Mammary epithelial cell (primary cell): ENCODE measurements at places on chromosomes 5 and 9.

GRCh38 chr5:3310541-3311261 is 284.9 kb upstream of the IRX1 start:
- DNase-seq: peak; percentile 99

GRCh38 chr9:19895006-19895405 is 106.2 kb upstream of the SLC24A2 start:
- DNase-seq: no peak

- DNase-seq: no peak
Measured at GRCh38 chr5:99059685-99060084, 130.9 kb upstream of the CHD1 start.

- no peak for DNase-seq
Measured at GRCh38 chr9:92614763-92615461, 55.0 kb downstream of the IPPK start.

DNA sequence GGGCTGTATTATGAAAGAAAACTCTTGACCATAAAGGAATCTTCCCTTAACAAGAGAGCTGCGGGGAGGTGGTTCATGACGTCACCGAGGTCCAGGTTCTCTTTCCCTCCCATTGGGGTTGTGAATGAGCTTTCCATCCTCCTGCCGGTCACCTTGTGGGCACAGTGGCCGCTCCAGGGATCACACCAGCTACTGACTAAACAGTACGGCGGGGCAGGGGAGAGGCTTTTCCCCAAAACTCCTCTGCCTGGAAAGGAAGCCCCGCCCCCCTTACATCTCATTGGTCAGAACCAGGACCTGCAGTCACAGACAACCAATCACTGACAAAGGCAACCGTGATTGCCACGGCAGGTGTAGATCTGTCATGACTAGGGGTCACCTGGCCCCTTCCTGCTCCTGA is 35.6 kb downstream of the ROR2 start:
- DNase-seq: no peak

- no peak for DNase-seq
Measured at GRCh38 chr9:96304230-96304629, 2.3 kb upstream of the HSD17B3 start.

DNA sequence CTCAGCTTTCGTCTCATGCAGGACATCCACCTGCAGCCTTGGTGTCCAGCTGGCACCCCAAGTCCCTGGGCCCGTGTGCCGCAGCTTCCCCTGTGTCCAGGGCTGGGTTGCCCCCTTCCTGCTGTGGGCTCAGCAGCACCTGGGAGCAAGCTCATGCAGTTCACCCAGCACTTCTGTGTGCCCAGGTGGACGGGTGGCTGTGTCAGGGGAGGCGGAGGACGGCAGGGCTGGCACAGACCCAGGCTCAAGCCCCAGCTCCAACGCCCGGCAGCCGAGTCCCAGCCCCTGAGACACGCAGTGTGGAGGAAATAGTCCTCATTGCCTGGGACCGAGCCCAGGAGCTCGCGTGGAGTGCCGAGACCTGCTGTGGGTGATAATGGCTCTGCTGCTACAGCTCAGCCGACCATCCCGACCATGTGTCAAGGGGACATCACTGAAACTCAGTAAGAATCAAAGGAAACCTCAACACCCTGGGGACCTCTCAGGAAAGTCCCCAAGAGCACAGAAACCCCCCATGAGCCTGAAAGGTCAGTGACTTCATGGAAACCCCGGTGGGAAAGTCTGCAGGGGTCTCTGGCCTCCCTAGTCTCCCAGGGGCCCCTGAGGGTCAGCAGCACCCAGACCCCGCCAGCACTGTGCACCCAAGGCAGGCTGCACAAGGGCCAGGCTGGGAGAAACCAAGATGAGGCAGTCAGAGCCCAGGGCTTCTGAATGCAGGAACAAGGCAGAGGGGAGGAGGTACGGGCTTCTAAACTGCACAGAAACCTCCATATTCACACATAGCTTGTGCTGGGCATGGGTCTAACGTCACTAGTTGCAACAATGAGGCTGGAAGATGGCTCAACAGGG is 38.8 kb downstream of the LPCAT1 start:
- DNase-seq: no peak

- no peak for DNase-seq
Measured at GRCh38 chr9:25891527-25891926, 213.3 kb upstream of the TUSC1 start.

DNA sequence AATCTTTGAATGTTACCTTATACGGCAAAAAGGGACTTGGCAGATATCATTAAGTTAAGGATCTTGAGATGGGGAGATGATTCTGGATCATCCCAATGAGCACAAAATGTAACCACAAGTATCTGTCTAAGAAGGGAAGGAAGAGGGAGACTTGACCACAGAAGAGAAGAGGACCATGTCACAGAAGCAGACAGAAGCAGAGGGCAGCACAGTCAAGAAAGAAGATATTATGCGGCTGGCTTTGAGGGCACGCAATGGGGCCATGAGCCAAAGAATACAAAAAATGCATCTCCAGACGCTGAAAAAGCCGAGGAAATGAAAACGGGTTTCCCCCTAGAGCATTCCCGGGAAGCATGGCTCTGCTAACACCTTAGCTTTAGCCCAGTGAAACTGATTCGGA is 225.3 kb downstream of the NR2F1-AS1 start:
- no peak for DNase-seq

DNA sequence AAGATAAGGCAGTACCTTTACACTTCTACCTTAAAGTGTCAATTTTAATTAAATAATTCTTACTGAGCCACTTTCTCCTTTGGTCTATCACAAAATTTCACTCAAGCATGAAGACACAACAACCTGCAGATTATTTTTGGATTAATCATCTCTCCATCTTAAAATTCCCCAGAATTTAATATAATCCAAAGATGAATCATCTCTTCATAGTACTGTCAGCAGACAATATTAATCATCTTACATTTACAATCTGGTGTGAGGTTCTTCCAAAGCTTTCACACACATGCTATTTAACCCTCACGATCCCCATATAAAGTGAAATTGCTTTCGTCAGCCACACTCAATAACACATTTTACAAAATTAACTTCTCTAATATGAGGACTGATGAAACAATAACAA is 43.0 kb downstream of the LHFPL2 start:
- DNase-seq: peak; percentile 65

GRCh38 chr9:108434502-108434901 is 421.3 kb downstream of the ACTL7B start:
- DNase-seq: no peak

GRCh38 chr9:121954477-121955140 is 138.5 kb downstream of the TTLL11 start:
- DNase-seq: no peak

- DNase-seq: no peak
Measured at GRCh38 chr9:114782586-114782985, 23.3 kb downstream of the TNFSF15 start.

GRCh38 chr5:74199436-74200210 is 440.9 kb downstream of the ENC1 start:
- DNase-seq: peak; percentile 26

DNA sequence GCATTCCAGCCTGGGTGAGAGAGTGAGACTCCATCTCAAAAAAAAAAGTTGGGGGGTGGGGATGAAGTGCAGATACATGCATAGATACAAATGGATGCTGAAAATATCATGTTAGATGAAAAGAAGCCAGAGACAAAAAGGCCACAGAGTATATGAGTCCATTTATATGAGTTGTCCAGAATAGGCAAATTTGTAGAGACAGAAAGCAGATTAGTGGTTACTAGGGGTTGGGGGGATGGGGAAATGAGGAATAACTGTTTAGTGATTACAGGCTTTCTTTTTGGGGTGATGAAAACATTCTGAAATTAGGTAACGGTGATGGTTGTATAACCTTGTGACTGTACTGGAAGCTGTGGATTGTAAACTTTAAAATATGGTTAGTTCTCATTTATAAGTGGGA is 13.8 kb upstream of the LHFPL2 start:
- DNase-seq: no peak

DNA sequence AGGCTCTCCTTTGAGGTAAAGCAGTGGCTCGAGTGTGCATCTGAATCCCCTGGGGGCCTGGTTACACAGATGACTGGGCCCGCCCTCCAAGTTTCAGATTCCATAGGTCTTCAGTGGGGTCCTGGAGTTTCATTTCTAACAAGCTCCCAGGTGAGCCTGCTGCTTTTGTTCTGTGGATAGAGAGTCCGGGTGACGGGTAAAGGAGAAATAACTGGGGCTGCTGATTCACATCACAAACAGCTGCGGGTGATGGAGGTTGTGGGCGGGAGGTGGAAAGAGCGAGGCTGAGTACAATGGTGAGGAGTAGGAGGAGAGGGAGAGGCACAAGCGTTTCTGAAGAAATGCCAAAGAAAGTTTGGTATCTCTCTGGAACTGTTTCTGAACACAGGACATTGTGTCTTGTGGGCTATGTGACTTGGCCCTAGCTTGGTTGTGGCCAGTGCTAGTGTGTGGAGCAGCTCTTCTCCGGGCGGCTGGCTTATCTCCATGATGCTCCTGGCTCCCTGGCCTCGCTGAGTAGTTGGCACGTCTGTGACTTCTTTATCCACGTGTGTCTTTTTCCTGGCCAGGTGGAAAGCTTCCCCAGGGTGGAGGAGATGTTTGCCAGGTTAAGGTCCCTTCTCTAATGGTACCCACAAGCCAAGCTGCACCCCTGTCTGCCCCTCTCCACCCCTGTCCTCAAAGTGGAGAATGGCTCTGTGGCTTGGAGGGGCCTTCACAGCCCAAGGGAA is 61.7 kb downstream of the HSPA4 start:
- DNase-seq: peak; percentile 85

- peak; percentile 7 for DNase-seq
Measured at GRCh38 chr9:18122171-18122570, 351.8 kb upstream of the ADAMTSL1 start.

DNA sequence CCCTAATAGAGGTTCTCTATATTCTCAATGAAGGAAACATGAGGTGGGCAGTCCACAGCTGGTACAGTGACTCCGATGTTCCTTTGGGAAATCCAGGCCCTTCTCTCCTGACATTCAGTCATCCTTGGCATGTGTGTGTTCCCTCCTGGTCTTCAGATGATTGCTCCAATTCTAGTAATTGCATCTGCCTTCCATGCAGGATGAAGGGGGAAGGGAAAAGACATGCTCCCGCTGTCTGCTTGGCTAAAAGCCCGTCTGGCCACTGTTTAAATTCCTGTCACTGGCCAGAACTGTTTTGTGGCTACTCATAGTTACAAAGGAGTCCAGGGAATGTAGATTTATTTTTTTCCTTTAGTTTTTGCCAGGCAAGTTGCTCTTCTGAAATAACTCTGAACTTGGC is 65.0 kb downstream of the MAST4 start:
- DNase-seq: no peak

DNA sequence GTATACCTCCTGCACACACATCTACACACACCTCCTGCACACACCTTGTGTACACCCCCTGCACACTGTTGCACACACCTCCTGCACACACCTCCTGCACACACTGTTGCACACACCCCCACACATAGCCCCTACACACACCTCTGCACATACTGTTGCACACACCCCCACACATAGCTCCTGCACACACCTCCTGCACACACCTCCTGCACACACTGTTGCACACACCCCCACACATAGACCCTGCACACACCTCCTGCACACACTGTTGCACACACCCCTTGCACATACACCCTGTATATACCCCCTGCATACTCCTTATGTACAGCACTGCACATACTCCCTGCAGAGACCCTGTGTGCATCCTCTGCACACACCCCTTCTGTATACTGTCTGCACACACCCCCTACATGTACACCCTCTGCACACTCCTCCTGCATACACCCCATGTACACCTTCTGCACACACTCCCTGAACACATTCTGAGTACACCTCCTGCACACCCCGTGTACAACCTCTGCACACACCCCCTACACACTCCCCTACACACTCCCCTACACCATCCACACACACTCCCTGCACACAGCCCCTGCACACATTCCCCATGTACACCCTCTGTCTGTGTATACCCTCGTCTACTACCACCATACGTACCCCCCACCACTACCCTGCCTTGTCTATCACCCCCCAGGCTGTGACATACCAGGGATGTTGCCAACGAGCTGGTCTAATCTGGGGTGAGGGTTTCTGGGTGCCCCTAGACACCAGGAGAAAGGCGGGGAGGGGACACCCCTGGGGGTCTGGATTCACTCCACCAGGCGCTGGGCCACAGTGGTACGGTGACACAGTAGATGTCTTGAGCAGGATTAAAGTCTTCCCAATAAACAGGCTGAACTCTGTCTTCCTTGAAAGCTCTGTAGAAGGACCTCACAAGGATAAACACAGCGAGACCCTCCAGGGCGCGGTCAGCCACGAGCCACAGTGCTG is 1.1 kb upstream of the CEP72 start:
- DNase-seq: no peak

DNA sequence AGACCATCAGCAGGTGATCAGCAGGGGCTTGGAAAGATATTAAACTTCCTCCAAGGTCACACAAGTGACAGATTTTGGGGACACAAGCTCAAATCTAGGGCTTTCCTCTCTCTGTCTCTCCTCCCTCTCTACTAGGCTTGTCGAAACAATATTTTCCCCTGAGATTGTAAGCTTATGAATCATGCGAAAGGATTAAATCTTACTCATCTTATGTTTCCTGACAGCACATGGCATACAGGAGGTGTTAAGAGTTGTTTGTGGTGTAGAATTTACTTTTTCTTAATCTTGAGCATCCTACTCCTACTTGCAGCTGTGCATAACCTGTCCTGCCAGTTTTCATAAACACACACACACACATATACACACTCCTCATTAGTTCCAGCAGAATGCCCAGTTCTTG is 186.3 kb downstream of the MARCHF11 start:
- DNase-seq: peak; percentile 83

GRCh38 chr5:143316844-143317631 is 86.4 kb downstream of the NR3C1 start:
- DNase-seq: no peak

DNA sequence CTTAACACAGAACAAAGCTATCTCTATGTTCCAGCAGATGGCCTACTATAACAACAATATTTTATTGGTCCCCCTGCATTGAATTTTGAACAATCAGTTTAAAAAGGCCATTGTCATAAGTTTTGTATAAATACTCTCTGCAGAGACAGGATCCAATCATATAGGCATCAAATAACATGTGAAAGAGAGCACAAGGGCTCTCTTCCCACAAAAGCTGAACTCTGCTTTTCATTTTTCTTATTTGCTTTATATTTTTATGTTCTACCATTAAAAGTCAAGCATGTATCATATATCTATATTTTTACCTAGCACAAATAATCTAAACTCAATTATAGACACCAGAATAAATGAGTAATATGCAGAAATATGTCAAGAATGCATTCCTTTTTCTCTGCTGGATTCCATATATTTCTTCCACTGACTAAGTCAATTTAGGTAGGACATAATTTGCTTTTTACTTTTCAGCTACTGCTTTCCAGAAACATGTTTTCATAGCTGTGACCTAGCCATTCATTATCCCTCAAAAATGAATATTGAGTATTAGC is 143.6 kb downstream of the CDH9 start:
- DNase-seq: no peak

- DNase-seq: no peak
Measured at GRCh38 chr5:13211064-13211463, 733.4 kb downstream of the DNAH5 start.

DNA sequence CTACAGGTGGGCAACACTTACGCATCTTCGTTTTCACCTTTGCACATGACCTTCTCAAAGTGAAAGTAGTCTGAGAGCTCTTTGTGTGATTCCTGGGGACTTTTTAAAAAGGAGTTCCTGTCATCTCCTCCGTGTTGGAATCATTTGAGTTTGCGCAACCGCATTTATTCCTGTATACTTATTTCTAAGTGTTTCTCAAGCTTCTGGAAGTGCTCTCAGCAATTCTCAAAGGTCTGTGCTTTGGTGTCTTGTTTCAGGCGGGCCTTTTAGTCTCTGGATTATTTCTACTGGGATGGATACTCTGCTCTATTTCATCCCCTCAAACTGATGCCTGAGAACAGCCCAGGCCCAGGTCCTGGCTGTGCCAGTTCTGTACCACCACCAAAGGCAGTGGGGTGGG is 226.5 kb upstream of the TUT7 start:
- no peak for DNase-seq
